SHP77 treated with DMSO at 0.1 percent for 48 hours (cell line): ENCODE measurements at places on chromosomes 3 and 15.

- no peak for DNase-seq
Observed at GRCh38 chr3:169158379-169158778, 505.1 kb downstream of the MECOM start.

- DNase-seq: no peak
Observed at GRCh38 chr15:83940136-83940535, 286.2 kb downstream of the ADAMTSL3 start.

DNA sequence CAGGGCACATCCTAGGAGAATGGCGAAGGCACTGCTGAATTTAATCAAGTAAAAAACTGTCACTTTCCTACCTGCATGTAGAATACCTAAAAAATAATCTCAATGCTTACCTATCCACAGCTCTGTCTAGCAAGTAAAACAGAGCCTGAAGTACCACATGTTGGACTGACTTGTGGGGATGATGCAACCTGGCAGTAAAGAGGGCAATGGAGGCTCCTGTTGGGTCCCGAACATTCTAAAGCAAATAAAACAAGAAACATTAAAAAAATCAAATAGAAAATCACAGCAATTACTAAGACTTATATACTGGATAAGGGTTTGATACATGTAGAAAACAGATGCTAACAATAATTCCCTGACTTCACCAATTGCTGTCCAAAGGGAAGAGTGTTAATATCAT is 56.1 kb downstream of the PTPN9 start:
- no peak for DNase-seq

GRCh38 chr3:65883613-65884012 is 155.1 kb downstream of the MAGI1 start:
- peak; percentile 72 for DNase-seq

- DNase-seq: no peak
Observed at GRCh38 chr3:135757421-135757820, 208.1 kb upstream of the PPP2R3A start.

- no peak for DNase-seq
Observed at GRCh38 chr15:68508485-68509189, 70.2 kb upstream of the CORO2B start.

- no peak for DNase-seq
Observed at GRCh38 chr15:26561896-26562295, 211.0 kb downstream of the GABRB3 start.
